Activated naive CD4-positive, alpha-beta T cell (primary cell): ENCODE measurements at places on chromosomes 3 and 15.

- DNase-seq, result no peak
These were observed 409.4 kb upstream of the FRG2C start for GRCh38 chr3:75254685-75255084.

DNA sequence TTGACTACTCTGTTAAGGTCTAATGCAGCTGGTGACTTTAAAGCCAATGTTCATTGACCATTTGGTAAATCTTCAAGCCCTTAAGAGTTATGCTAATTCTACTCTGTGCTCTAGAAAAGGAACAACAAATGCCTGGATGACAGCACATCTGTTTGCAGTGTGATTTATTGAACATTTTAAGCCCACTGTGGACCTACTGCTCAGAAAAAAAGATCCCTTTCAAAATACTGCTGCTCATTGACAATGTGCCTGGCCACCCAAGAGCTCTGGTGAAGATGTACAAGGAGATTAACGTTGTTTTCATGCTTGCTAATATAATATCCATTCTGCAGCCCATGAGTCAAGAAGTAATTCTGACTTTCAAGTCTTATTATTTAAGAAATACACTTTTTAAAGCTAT, 110.8 kb downstream of the TBC1D5 start:
- DNase-seq, result no peak

DNA sequence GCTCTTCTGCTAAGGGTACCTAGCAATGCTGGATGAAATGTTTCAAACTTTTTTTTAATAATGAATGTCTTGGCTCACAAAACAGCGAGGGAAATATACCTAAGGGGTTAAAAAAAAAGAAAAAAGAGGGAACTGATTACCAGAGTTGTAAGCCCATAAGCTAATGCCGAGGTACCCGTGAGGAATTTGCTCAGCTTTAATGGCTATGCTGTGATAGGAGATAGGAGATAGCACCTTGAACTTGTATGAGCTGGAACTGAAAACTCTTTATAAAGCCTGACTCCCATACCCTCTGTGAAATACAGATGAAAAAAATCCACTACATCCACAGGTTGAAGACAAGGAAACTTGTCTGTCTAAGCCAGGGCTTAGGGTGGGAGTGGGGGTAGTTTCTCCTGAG, 13.9 kb downstream of the GRAMD1C start:
- DNase-seq, result no peak

- no peak for DNase-seq
These were observed 14.3 kb downstream of the SUCLG2 start for GRCh38 chr3:67640023-67640660.

DNA sequence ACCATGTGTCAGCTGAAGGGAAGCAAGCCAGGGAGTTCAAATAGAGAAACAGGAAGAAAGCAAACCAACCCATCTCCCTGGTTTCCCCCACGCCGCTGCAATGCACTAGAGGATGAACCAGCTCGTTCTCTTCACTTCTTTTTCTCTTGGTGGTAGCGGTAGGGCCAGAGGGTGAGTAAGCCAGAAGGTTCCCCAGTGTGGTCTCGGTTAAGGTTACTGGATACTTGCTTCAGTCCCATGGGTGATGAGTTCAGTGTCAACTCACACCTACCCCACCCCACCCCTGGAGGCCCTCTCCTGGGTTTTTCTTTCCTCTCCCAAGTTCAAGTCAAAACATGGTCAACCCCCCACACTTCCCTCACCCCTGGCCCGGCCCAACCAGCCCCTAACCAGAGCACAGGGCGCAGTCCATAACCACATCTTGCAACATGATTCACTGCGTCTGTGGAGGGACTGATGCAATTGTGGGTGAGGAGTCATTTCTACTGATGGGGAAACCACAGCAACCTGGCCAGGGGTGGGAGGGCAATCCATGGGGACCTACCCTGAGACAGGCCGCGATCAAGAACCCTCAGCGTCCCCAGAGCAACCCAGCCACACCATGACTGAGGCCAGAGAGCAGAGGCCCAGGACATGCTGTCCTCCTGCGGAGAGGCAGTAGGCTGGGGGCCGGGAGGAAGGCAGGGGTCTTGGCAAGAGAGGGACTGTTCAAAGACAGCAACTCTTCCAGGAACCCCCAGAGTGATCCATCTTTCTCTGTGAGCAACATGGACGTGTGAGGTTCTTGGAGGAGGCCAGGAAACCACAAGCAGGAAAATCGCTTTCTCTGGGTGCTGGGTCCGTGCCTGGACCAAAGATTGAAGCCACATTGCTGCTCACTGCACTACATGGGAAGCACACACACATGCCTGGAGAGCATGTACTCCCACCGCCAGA, 276.6 kb downstream of the UACA start:
- no peak for DNase-seq

DNA sequence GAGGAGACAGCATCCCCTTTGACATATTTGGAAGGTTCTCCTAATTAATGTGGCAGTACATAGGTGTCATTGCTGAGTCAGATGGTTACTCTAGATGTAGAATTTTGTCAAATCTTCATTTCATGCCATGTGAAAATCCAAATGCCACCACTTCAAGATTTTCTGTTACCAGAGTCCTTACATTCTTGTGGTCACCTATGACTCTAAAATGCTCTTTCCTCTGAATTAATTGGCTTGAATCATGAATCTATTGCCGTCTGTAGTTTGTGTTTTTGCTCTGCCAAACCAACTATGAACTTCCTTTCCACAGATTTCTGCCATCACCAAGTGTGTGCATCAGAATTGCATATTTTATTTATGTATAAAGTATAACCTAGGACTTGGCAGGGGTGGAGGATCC, 269.4 kb upstream of the ZPLD1 start:
- DNase-seq, result no peak

- DNase-seq, result no peak
These were observed 4.8 kb downstream of the ATP8B4 start for GRCh38 chr15:50113992-50114780.

DNA sequence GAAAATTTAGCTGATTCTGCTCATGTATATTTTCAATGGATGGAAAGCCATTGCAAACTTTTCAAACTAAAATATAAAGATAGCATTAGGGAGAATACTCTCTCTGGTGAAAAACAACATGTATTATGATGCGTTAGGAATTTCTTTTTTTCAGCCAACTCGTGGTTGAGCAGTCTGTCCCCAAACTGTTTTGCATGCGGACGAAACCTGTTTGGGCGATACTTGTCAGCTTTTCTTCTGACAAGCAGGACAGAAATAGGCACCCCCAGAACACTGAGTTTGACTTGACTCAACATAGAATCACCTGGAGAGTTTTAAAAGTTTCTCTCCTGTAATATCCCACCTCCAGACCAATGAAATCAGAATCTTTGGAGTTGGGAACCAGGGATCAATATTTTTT, 417.5 kb upstream of the TPRG1 start:
- no peak for DNase-seq

- no peak for DNase-seq
These were observed 81.2 kb downstream of the LIPC start for GRCh38 chr15:58513008-58513407.

DNA sequence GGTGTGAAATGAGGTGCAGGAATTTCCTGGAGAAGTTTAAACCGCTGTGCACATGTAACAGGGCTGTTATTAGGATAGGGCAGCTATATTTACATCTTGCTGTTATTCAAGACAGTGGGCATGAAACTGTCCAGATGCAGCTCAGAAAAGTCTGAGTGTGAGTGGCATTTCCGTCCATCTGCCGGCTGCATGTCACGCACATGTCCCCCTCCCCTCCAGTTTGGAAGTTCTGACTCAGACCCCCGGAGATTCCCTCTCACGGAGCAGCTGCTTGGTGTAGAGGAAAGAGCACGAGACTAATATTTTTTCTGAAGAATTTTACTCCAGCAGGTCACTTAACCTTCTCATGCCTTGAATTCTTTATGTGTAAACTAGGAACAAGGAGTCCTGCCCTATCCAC, 69.8 kb downstream of the FEM1B start:
- no peak for DNase-seq

DNA sequence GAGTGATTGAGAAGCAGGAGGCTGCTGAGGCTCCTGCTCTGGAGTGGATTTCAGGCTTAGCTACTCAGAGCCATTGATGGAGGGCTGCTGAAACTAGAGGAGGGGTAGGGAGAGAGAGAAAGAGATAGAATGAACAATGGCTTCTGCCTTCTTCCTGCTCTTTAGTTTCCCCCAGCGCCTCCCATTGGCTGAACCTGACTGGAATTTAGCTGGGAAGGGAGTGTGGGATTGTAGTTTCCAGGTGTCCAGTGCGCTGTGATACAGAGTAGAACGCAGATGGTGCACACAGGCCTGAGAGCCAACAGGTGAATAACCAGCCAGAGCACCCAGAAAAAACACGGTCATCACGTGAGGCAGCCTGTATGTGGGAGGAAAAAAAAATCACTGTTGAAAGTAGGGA, 140.1 kb downstream of the IL20RB start:
- DNase-seq, result no peak

DNA sequence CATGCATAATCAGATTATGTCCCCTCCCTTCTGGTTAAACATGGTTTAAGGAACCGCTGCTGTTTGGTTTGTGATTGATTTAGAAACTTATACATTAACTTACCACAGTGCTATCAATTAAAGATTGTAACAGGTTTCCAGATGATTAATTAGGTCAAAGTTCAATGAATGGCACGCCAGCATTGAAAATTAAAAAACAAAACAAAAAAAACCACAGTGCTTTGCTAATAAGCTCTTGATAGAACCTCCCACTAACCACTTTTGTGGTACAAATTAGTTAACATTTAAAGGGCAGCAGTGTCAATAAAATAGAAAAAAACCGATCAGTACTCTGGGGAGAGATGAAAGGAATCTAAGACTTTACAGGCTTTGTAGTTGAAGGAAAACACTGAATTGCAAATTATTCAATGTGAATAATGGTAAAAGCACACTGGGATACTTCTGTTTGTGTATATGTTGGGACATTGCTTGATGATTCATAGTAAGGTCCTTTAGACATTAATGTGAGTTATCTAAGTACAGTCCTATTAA, 7.6 kb upstream of the C3orf38 start:
- no peak for DNase-seq

GRCh38 chr3:180239939-180240338, 203.2 kb upstream of the PEX5L start:
- no peak for DNase-seq

GRCh38 chr15:68644083-68644904, 65.5 kb downstream of the CORO2B start:
- no peak for DNase-seq

GRCh38 chr3:42061713-42062380, 29.3 kb upstream of the TRAK1 start:
- no peak for DNase-seq

GRCh38 chr3:19898721-19899120, 35.3 kb downstream of the EFHB start:
- DNase-seq, result no peak

DNA sequence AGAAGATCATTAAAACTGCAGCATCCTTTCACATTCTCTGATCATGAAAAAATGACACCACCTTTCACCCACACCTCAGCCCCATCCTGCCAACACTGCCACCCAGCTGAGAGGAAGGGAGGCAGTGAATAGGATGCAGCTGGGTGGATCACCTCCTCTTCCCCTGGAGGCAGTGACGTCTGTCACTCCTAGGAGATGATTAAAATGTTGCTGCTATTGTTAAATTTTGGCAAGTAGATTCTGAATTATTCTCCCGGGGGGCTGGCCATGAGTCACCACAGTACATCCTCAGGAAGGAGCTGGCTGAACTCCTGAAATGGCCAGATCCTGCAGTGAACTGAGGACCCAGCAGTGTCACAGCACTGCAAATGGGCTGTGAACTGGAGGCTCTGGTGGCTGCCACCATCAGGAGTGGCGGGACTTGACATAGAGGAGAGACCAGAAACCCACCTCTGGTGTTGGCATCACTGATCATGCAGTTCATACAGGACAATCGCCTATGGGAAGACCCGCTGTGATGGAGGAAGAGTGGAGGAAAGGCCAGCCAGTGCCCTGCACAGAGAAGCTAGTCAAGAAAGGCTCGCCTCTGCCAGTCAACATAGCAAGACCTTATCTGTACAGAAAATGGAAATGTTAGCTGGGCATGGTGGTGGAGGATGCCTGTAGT, 199.1 kb downstream of the FAM43A start:
- no peak for DNase-seq

- DNase-seq, result no peak
These were observed 69.4 kb upstream of the FILIP1L start for GRCh38 chr3:100183608-100184125.

- DNase-seq, result no peak
These were observed 92.2 kb downstream of the LINGO1 start for GRCh38 chr15:77540312-77541060.

GRCh38 chr3:60758171-60758570, 493.1 kb downstream of the FHIT start:
- no peak for DNase-seq

DNA sequence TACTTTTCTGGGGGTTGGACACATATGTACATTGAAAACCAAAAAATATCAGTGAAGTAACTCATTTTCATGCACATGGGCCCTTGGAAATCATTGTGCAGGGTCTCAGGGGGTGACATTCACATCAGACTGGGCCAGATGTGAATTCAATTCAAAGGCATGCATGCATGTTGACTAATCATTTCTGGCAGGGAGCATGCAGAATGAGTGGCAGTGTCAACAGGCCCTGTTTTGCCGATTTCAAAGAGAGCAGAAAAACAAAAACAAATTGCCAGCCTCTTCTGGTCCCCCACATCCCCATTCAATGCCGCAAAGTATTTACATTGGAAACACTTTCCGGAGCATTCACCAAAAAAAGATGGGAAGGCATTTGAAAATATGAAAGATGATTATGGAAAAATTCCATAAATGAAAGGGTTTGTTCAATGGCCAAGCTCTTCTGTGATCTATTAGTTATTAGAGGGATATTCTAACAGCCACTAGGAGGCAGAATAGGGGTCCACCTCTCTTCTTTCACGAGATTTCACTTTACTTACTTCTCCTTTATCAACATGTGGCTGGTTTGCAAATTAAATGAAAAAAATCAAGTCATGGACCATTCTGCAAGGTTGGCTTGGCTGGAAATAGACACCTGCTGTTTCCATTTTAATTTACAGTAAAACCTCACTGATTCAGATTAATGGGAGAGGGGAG, 119.9 kb upstream of the FEZF2 start:
- no peak for DNase-seq

- DNase-seq, result no peak
These were observed 44.2 kb upstream of the STT3B start for GRCh38 chr3:31488475-31489017.

DNA sequence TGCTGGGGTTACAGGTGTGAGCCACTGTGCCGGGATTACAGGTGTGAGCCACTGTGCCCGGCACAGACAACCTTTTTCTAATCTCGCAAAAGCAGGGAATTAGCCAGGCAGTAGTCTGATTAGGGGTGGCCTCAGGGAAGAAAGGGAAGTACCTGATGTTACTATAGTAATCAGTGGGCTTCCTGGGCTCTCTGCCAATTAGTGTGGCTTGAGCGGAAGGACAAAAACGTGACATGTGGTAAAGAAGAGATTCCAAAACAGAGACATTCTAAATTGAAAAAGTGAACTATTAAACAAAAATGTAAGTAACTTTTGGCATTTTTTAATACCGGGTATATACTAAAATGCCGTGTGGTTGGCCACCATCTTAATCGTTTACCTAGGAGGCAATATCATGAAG, 48.1 kb downstream of the CFAP20DC start:
- no peak for DNase-seq

GRCh38 chr3:184059424-184059823, 6.6 kb downstream of the HTR3C start:
- DNase-seq, result no peak

GRCh38 chr3:66012711-66013110, 26.0 kb downstream of the MAGI1 start:
- no peak for DNase-seq

GRCh38 chr3:124700880-124701684, 29.2 kb upstream of the UMPS start:
- no peak for DNase-seq
